ENCODE measurements at places on chromosomes 11 and 22. TPM values are rescaled to one million over a fixed set of nuclear protein-coding genes. Genes with fewer than 3 reads are reported as not detected.
A peak's percentile ranks its signal among the peaks of the same experiment; 100 is the strongest.

The SYTL2 gene
- total RNA-seq = 16.0 TPM

The GRAP2 gene
- total RNA-seq = 1.0 TPM

The ISX gene
- not detected for total RNA-seq

The ANO3 gene
- not detected for total RNA-seq

The C11orf42 gene
- not detected for total RNA-seq

The MRGPRX3 gene
- total RNA-seq = not detected

The OR5A1 gene
- total RNA-seq = not detected

DNA sequence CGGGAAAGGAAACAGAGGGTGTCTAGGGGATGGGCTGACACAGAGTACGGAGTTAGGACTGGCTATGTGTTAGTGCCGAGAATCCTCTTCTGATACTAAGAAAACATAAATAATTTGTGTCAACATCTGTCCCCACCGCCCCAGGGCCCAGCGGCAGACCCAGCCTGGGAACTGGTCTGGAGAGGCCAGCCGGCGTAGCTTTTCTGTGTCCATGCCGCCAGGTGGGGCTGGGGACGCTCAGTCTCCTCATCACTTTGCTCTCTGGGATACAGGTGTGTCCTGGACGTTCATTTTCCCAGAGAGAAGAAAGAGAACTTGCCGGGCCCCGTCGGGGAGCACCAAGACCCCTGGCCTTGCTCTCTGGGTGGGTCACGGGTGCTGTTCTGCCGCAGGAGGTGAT, 54.7 kb downstream of the WNT7B start:
- no peak overlapping the region for H3K27ac ChIP-seq
- DNase-seq = no peak
- H3K4me3 ChIP-seq = no peak overlapping the region
- H3K36me3 ChIP-seq = peaks cover 20% of the 10 kb centered on the region

DNA sequence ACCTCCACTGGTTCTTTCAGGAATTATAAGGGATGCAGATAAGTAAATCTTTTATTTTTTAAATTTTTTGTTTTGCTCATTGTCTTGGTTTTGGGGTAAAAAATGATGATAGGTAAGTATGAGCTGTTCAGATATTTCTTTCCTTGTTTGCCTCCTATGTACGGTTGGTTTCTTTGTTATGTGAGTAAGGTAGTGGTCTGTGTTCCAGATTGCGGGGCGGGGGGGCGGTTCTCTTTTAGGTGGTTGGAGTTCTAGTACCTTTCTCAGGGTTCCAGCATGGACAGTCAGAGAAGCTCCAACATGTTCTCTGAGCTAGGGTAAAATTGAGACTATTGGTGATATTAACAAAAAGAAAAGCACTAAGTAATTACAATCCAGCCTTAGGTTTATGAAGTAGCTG, 2.4 kb downstream of the CTNND1 start:
- no peak for DNase-seq
- H3K36me3 ChIP-seq = no peaks in the 10 kb centered on the region
- no peaks in the 10 kb centered on the region for H3K27me3 ChIP-seq
- H3K4me3 ChIP-seq = peak overlapping the region; percentile 39

GRCh38 chr22:47540011-47540410, 777.6 kb downstream of the TBC1D22A start:
- no peak overlapping the region for H3K27ac ChIP-seq
- peaks cover 1% of the 10 kb centered on the region for H3K4me1 ChIP-seq
- DNase-seq = no peak

- no peaks in the 10 kb centered on the region for H3K36me3 ChIP-seq
- no peak overlapping the region for H3K4me3 ChIP-seq
- H3K27me3 ChIP-seq = no peaks in the 10 kb centered on the region
- H3K4me1 ChIP-seq = peaks cover 12% of the 10 kb centered on the region
- DNase-seq = no peak
These were observed 279.9 kb downstream of the TENM4 start for GRCh38 chr11:79160791-79161403.

DNA sequence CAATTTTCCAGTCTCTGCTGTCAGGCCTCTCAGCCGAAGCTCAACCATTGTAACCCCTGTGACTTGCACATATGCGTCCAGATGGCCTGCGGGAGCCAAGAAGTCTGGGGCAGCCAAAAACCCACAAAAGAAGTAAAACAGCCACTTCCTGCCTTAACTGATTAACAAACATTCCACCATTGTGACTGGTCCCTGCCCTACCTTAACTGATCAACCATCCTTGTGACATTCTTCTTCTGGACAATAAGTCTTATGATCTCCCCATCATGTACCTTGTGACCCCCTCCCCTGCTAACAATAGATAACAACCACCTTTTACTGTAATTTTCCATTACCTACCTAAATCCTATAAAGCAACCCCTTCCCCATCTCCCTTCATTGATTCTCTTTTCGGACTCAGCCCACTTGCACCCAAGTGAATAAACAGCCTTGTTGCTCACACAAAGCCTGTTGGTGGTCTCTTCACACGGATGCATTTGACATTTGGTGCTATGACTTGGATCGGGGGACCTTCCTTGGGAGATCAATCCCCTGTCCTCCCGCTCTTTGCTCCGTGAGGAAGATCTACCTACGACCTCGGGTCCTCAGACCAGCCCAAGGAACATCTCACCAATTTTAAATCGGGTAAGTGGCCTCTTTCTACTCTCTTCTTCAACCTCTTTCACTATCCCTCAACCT, 1.3 kb upstream of the NDUFC2 start:
- H3K27ac ChIP-seq = no peak overlapping the region
- H3K4me3 ChIP-seq = no peak overlapping the region
- no peaks in the 10 kb centered on the region for H3K36me3 ChIP-seq
- H3K27me3 ChIP-seq = no peaks in the 10 kb centered on the region
- peaks cover 43% of the 10 kb centered on the region for H3K4me1 ChIP-seq

GRCh38 chr22:19620742-19621371, 93.4 kb upstream of the SEPTIN5 start:
- no peaks in the 10 kb centered on the region for H3K27me3 ChIP-seq
- no peak for DNase-seq
- no peak overlapping the region for H3K4me3 ChIP-seq
- no peaks in the 10 kb centered on the region for H3K4me1 ChIP-seq
- peak overlapping the region; percentile 4 for H3K27ac ChIP-seq
- H3K36me3 ChIP-seq = no peaks in the 10 kb centered on the region

DNA sequence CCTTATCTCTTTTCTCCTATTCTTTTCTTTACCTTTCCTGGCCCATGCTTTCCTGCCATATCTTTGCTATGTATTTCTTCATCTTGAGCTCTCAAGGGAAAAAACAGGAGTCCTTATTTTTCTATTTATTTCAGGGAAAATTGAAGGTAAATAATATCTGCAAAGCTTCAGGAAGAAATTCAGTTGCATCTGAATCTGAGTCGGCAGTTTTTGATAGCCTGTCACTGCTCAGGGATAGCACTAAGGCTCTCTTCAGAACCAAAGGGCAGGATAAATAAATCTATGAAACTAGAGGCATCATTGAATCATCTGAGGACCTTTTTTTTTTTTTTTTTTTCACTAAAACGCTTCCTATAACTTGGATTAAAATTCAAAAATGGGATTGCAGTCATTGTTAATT, 288.9 kb downstream of the TMEM135 start:
- H3K27me3 ChIP-seq = no peaks in the 10 kb centered on the region
- H3K27ac ChIP-seq = no peak overlapping the region
- H3K4me1 ChIP-seq = no peaks in the 10 kb centered on the region
- H3K4me3 ChIP-seq = no peak overlapping the region

DNA sequence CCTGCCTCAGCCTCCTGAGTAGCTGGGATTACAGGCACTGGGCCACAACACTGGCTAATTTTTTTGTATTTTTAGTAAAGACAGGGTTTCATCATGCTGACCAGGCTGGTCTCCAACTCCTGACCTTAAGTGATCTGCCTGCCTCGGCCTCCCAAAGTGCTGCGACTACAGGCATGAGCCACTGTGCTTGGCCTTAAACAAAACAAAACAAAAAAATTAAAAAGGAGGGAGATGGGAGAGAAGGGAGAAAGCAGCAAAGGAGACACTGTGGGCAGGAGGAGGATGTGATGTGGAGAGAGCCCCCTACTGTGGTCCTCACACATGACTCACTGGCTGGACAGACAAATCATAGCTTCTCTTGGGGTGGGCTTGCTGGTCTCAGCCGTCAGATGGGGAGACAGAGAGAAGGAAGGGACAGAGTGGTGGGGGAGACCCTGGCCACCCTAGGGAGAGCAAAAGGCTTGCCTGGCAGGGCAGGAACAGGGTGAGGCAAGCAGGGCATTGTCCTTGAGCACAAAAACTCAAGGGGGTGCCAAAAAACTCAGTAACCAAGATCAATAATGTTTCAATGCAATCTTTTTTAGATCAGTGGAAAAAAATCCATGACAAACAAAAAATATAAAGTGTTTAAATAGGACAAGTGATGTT, 31.6 kb downstream of the TPST2 start:
- H3K27ac ChIP-seq = no peak overlapping the region
- no peak for DNase-seq
- H3K27me3 ChIP-seq = no peaks in the 10 kb centered on the region
- peaks cover 4% of the 10 kb centered on the region for H3K4me1 ChIP-seq
- no peak overlapping the region for H3K4me3 ChIP-seq

GRCh38 chr11:102802341-102802740, 4.4 kb upstream of the MMP1 start:
- no peak overlapping the region for H3K4me3 ChIP-seq
- no peaks in the 10 kb centered on the region for H3K36me3 ChIP-seq
- no peak overlapping the region for H3K27ac ChIP-seq
- DNase-seq = no peak
- no peaks in the 10 kb centered on the region for H3K4me1 ChIP-seq

- H3K27me3 ChIP-seq = peaks cover 4% of the 10 kb centered on the region
- H3K36me3 ChIP-seq = no peaks in the 10 kb centered on the region
- peaks cover 6% of the 10 kb centered on the region for H3K4me1 ChIP-seq
- no peak for DNase-seq
- no peak overlapping the region for H3K27ac ChIP-seq
- H3K4me3 ChIP-seq = no peak overlapping the region
These were observed 197.1 kb downstream of the GRIK4 start for GRCh38 chr11:120708511-120709183.

DNA sequence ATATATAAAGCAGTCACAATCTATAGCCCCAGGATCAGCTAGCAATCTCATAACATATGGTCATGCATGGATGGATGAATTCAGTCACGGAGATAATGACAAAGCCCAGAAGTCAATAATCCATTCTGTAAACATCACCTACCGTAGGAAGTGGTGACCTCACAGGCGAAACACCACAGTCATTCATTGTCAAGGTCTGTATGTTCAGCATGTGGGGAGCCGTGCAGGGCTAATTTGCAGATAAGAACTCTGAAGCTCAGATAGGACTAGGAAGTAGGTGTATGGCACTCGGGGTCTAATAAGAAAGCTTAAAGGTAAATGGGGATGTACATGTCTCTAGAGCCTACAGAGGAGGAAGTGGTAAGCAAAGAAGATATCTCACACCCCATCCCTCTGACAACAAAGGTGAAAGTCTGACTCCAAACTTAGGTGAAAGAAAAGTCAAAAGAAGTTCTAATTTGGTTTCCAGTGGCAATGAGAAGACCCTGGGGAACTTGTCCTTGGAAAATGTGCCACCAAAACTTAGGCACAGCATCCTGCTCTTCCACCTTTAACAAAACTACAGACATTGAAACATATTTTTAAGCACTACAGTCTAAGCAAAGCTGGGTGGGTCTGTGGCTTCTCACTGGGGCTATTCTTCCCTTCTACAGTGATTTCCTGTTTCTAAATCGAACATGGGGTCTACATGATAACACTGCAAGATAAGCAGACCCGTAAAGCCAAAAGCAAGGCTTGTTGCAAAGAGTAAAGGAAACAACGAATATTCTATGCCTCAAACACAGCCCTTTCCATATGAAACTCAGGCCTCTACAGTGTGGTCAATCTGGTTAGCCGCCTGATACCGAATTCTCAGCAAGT, 5.2 kb downstream of the CRTAM start:
- no peak for DNase-seq
- no peak overlapping the region for H3K4me3 ChIP-seq
- peak overlapping the region; percentile 11 for H3K27ac ChIP-seq
- no peaks in the 10 kb centered on the region for H3K4me1 ChIP-seq
- no peaks in the 10 kb centered on the region for H3K27me3 ChIP-seq

DNA sequence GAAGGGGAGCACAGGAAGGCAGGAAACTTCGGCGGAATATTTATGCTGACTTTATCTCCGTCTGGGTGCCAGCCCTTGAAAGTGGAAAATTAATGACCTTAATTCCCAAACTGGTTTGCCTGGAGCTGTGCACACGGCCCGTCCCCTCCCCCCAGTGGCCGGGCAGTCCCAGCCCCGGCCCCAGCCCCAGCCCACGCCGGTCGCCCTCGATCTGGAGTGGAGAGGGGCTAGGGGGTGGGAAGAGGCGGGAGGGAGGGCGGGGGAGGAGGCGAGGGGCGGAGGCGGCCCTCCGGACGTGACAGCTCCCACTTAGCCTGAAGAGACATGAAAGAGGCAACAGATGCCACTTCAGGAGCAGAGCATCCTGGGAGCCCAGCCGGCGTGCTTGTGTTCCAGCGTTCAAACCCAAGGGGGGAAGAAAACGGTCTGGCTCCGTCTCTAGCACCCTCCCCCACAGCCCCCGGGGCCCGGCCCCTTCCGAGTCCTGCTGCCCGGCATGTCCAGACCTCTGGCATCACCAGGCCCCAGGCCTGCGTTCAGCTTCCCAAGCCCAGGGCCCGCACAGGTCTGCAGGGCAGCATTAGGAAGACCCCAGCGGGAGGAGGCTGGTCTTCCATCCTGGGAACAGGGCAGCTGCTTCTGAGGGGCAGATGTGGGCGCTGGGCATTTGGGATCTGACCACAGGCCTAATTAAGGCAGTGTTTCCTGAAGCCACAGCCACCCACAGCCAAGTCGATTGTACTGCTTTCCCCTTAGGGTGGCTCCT, 20.0 kb upstream of the LMO1 start:
- peaks cover 9% of the 10 kb centered on the region for H3K27me3 ChIP-seq
- H3K27ac ChIP-seq = no peak overlapping the region
- no peak for DNase-seq
- H3K36me3 ChIP-seq = no peaks in the 10 kb centered on the region
- peak overlapping the region; percentile 36 for H3K4me3 ChIP-seq

Data from esophagus squamous epithelium (tissue), 5 donors.